AML-193 (cell line): ENCODE measurements at places on chromosomes 1 and 21.

- DNase-seq, result no peak
These were observed 14.7 kb upstream of the COL6A2 start for GRCh38 chr21:46082963-46083790.

GRCh38 chr21:45618846-45619485 is 24.6 kb upstream of the PCBP3 start:
- DNase-seq, result no peak

DNA sequence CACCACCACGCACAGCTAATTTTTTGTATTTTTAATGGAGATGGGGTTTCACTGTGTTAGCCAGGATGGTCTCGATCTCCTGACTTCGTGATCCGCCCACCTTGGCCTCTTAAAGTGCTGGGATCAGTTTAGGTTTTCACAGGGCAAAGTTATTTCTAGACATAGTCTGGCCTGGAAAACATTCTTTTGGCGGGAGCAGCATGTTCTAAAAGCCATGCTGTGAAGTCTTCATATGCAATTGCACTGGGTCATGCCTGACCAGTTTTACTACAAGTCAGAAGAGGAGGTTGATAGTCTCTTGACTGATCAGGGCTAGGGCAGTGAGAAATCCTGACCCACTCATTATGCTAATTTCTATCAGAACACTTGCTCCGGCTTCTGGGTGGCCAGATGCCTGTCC is 131.6 kb upstream of the POU3F1 start:
- DNase-seq, result no peak

GRCh38 chr1:179550746-179551682 is 24.7 kb downstream of the NPHS2 start:
- DNase-seq, result peak; percentile 53

DNA sequence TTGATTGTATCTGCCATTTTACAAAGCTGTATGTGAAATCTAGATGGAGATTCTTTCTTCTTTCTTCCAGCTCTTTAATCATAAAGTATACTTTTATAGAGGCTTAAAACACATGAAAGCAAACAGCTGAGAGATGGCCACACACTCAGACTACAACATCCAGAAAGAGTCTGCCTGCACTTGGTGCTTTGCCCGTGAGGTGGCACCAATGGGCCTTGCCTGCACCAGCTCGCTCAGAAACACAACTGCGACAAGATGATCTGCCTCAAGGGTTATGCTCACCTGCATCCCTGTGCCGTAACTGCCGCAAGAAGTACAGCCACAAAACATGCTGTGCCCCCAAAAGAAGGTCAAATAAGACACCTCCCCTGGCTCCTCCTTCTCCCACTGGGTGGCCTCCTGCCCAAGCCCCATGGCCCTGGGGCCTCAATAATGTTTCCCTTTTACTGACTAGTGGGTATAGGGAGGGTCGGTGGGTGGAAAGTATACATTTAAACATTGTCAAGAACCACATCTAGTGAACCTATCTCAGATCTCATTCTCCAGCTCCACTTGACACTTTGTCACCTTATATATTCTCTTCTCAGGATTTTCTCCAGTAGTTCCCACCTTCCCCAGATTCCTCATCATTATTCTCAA is 66.7 kb upstream of the ANGPTL3 start:
- no peak for DNase-seq

DNA sequence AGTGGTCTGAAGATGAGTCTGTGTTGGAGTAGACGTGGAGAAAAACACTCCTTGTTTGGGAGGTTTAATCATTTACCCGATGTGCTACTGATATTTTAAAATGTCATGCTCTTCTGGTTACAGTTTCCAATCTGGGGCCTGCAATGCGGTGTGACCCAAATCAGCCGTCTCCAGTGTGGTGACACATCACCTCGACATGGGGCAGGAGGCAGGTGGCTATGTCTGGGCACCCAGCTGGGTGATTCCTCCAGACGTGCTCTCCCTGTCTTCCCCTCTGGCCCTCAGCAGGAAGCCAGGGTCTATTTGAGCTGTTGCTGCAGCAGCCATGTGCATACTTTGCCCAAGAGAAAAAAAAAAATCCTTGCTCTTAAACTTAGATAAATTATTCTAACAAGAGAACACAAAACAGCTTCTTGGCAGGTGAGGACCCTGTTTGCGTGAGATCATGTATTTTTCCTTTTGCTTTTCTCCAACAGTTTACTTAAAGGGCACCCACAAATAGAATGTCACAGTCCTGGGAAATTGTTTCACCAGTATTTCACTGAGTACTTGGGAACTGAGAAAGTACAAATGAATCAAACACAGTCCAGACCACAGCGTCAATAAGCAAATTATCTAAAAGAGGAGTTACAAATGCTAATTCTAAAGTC is 38.9 kb upstream of the MAP10 start:
- DNase-seq, result no peak
